ENCODE measurements at places on chromosomes 12 and 14. TPM values are rescaled to one million over a fixed set of nuclear protein-coding genes. Genes with fewer than 3 reads are reported as not detected.

GRCh38 chr14:85564841-85565527 lies 35.0 kb downstream of the FLRT2 start:
- no peak for DNase-seq

- DNase-seq: no peak
These were observed 4.6 kb upstream of the ATN1 start for GRCh38 chr12:6923003-6923732.

GRCh38 chr12:51850965-51851299 lies 2.4 kb upstream of the FIGNL2 start:
- no peak for DNase-seq

GRCh38 chr14:76334316-76334715 lies 41.6 kb upstream of the ESRRB start:
- no peak for DNase-seq

DNA sequence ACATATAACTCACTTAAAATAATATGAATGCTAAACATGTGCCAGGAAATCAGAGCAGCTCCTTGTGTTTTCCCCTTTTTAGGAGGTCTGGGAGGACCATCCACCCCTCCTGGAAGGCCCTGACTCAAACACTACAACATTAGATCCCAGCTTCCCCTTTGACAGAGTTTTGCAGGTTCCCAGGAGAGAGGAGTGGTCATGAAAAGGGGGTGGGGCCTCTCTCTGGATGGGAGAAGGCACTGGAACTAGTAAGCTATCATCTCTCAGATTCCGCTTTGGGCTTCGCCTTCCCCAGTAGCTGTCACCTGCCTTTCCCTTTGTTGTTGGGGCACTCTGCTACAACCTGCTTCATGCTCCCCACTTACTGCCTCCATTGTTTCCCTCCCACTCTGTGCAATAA lies 149.2 kb downstream of the ZFP36L1 start:
- no peak for DNase-seq

DNA sequence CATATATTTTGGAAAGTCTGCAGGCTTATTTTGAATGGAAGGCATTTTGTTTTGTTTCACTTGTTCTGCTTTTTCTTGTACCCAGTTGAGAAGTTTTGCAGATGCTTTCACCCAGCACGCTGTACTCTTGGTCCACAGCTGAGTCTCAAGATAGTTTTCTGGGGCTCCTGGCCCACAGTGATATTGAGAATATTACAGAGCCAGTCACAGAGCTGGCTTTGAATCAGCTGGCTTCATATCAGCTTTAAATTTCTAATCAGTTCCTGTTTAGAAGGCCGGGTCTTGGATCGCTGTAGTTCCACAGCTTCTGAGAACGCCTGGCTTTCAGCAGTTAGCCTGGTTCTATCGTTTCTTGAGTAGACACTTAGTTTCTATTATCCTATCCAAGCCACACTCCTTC lies 32.5 kb upstream of the PARP11 start:
- no peak for DNase-seq

- no peak for DNase-seq
These were observed 467.4 kb upstream of the RGS6 start for GRCh38 chr14:71464840-71465239.

DNA sequence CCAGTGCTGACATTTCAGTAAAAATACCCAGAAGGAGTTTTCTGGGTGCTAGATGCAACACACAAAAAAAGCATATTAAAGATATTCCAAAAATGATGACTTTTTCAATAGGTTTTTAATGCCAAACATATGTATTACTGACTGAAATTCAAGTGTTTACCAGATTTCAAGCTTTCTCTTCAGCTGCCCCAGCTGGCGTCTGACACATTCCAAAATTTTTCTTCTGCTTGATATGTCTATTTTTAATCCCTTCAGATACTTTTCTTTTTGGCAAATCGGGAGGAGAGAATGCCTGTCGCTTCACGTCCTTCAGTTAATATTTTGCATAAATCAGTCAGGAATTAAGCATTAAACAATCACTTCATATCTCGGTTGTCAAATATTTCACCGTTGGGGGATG lies 7.1 kb upstream of the CCDC60 start:
- no peak for DNase-seq

The IRF2BPL gene
- 7.6 TPM for total RNA-seq

The B4GALNT3 gene
- 0.25 TPM for total RNA-seq

The TAS2R30 gene
- total RNA-seq: 12.0 TPM

Measured in liver (tissue), 10 donors.